ENCODE measurements at places on chromosomes 16 and 17.

GRCh38 chr17:81807839-81808238, 3.9 kb downstream of the GCGR start:
- no peak for DNase-seq

GRCh38 chr16:46745617-46746016, 2.5 kb downstream of the MYLK3 start:
- no peak for DNase-seq

DNA sequence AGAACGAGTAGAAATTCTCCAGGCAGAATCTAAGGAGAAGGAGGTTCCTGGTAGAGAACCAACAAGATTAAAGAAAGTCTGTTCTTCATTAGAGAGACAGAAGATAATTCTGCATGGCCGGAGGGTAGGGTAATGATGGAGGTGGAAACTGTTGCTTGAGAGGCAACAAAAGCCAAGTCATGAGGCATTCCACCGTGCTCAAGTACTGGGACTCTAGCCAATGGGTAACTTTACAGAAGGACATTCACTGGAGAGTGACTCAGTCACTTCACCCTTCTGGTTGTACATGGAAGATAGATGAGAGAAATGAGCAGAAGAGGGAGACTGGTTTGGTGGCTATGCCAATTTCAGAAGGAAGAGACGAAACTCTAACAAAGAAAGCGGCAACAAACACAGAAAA, 53.6 kb upstream of the ANKFN1 start:
- no peak for DNase-seq

DNA sequence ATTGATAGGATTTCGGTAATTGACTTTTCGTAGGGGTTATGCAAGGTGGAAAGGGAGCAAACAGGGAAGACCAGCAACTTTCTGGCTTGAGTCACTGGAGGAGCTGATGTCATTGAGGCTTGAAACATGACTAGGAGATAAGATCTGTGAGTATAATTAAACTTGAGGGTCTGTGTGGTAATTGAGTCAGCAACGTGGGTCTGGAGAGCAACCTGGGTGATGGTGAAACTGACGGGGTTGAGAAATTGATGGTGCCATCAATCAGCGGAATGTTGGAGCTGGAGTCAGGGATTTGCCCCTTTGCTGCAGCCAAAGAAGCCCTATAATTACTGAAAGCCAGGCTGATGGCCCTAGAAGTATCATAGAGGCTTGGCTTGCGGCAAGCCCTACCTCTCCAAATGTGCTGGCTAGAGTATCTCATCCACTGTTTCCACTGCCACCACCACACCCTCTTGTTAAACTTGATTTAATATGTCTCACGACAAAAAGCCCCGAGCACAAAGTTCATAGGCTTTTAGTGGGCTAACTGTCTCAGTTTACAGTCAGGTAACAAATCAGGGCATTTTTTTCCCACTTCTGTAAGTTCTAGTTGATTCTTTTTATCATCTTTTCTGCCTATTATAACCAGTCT, 186.9 kb upstream of the ELAC2 start:
- no peak for DNase-seq

- DNase-seq, result no peak
These were observed 158.2 kb upstream of the MAF start for GRCh38 chr16:79758615-79759346.

DNA sequence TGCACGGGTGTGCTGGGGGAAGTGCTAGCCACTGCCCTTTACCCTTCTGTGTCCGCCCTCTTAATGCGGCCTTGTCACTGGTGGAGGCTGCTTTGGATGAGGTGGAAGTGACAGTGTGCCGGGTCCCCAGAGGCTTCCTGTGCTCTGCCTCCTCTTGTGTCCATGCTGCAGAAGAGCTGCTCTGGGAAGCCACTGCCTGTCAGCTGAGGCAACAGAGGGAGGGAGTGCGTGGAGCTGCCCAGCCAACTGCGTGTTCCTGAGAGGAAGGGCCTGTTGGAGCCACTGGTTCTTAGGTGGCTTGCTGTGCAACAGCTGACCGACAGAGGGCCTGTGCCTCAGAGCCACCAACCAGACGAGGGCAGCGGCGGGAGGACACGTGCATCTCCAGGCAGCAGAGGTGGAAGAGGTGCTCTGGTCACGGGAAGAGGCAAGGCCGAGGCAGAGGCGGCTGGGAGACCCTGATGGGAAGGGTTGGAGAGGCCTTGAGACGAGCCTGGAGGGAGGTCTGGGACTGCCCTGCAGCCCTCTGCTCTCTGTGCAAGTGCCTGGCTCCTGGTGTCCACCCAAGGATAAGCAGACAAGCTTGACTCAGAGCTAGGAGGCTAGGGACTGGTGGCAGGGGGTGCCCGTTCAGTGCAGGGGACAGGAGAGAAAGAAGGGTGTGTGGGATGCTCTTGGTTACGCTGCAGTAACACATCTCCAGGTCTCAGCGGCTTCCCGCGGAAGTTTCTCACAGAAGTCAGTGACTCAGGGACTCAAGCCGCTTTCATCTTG, 25.4 kb downstream of the B9D1 start:
- peak; percentile 77 for DNase-seq

DNA sequence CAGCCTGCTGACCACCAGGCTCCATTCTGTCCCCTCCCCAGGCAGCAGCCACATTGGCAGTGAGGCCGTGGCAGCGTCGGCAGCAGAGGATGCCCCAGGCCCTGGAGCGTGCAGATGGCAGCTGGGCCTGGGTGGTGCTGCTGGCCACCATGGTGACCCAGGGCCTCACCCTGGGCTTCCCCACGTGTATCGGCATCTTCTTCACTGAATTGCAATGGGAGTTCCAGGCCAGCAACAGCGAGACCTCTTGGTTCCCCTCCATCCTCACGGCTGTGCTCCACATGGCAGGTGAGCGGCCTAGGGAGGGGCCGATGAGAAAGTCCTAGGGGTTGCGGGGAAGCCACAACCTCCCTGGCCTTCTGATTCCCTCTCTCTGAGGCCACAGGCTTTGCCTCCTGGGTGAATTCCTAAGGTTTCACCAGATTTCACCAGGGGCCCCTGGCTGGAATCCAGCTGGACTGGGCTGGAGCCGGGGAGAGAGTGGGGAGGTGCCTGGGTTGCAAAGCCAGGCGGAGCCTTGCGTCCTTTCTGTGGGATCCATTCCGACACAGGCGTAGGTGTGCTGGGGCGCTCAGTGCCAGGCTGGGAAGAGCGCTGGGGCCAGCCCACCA, 5.9 kb downstream of the SLC16A5 start:
- DNase-seq, result no peak

DNA sequence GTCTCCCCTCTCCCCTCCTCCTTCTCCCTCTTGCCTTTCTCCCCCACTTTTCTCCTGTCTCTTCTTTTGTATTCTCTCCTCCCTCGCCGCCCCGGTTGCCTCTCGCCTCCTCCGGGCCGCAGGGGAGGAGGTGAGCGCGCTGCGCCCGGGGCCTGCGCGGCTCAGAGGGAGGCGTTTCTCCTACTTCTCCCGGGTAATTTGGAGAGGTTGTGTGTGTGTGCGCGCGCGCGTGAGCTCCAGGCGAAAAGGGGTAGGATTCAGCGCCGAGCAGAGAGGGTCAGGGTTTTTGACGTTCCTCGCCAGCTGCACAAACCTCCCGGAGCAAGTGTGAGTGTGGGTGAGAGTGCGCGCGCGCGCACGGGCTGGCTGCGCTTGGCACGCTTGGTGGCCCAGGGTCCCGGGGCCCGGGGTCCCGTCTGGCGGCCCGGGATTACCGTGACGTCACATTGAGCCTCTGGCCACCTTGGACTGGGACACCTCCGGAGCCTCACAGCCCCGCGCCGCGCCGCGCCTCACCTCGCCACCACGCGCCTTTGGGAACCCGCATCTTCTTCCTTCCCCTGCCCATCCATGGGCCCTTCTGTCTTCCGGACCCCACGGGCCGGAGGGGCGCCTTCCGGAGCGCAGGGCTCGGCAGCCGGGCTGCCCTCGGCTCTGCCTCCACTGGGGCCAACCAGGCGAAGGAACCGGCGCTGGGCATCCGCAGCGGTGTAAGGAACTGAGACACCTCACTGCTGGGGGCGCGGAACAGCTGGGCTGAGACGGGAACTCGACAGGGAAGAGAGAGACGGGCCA, 479 bp downstream of the IRX6 start:
- DNase-seq, result no peak

DNA sequence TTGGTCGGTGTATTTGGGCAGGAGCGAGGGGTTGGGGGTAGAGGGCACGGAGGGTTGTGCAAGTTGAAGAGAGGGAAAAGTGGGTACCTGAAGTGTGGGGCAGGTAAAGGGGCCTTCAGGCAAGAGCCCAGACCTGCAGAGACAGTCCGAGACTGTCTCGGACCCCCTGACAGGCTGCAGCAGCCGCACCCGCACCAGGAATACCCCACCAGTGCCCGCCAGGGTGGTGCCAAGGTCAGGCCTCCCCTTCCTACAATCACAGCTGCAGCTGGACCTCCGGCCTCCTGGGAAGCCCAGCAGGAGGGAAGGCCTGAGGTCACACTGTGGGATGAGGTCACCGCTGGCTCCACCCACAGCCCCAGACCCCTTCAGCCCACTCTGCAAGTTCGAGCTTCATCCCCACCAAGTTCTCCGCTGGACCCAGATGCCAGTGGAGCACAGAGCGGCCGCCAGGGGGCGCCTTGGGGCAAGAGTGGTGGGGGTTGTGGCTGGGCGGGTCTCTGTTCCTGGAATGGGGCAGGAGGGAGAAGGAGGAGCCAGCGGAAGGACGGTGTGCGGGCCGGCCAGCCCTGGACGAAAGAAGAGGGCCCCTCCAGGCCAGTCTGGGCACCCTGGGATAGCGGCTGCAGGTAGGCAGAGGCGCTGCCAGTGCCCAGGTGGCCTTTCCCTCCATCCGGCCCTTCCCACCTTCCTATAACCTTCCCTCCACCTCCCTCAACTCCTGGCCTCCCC, at the start of gene HSD3B7:
TSS of gene HSD3B7 (plus strand) at position 539 of the 732 bp plus-strand sequence. CDS start 452 bp downstream, outside the sequence.
- DNase-seq, result peak; percentile 88
